Common myeloid progenitor, CD34-positive (primary cell): ENCODE measurements at places on chromosomes 1 and 21.

- DNase-seq = no peak
Measured at GRCh38 chr1:80982831-80983230, 817.9 kb upstream of the ADGRL2 start.

DNA sequence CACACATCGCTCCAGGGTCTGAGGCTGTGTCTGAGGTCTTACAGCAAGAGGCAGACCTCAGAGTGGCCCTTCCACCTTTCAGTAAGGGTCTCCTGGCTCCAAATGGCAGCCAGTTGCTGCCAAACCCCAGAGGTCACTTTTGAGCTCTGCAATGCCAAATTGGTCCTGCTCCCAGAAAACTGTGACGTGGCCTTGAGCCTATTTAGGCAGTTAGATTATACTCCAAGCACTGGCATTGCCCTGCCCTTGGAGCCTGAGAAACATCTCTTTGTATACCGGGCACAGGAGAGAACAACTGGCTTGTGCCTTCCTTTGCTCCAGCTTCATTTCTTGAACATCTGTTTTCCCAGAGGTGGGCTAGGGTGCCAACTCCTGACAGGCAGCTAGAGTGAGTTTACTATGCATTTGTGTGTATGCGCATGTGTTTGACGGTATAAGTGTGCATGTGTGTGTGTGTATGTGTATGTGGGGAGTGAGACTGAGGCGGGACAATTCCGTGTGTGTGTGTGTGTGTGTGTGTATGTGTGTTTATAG, 134.5 kb downstream of the IER5 start:
- DNase-seq = no peak

DNA sequence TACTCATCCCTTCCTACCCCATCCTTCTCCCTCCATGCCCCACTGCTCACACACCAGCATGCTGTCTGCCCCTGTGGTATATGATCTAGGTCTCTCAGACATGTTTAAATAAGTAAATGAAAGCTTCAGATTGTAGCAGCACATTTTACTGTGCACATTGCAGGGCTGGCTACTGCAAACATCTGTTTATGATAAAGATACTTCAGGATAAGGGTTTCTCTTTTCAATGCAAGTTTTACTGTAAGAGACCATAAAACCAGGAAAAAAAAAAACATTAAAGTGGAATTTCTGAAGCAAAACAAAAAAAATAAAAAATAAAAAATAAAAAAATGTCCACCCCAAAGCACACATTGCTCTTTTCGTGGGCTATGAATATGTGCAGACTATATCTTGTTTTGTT, 184.4 kb downstream of the USH2A start:
- DNase-seq = no peak

DNA sequence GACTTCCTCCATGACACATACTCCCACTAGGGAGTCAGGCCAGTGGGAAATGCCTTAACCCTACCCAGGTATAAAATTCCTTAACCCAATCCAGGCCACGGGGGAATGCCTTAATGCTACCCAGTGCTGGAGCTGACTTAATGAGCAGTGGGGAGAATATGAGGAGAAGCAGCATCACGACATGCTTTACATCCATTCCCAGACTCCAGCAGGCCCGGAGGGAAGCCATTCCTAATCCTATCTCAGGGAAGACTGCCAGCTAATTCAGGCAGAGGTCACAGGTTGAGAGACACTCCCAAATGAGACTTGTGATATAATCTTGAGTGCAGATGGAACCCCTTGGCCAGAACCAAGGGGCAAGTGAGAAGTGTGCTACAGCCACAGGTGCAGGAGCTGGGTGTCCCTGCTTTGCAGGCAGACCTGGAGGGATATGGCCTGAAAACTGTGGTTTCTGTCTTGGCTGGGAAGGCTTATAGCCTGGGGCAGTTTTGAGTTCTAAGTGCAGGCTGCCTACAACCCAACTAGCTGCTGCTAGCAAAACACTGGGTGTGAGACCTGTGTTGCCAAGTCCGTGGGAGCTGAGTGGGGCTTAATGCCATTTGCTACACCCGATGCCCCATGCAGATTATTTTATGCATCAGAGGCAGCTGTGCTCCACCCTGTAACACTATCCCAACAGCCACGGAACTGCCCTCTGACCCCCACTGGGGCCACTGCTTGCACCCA, 45.1 kb upstream of the GUCA2A start:
- DNase-seq = no peak

- peak; percentile 73 for DNase-seq
Measured at GRCh38 chr1:248622570-248623001, 12.3 kb downstream of the OR2T11 start.

GRCh38 chr1:167937709-167938010, 788 bp upstream of the MPC2 start:
- no peak for DNase-seq

DNA sequence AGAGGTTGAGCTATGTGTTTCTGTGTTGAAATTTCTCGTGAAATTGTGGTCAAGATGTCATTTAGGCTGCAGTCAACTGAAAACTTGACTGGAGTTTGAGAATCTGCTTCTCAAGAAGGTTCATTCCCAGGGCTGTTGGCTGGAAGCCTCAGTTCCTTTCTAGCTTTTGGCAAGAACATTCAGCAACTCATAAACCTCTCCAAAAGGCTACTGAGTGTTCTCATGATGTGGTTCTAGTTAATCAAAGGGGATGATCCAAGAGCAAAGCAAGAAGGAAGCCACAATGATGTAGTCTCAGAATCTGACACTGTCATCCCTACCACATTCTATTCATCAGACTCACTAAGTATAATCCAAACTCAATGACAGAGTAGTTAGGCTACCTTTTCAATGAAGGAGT, 66.6 kb downstream of the SPATA6 start:
- no peak for DNase-seq

GRCh38 chr1:243598433-243598832, 251.6 kb downstream of the AKT3 start:
- peak; percentile 16 for DNase-seq

DNA sequence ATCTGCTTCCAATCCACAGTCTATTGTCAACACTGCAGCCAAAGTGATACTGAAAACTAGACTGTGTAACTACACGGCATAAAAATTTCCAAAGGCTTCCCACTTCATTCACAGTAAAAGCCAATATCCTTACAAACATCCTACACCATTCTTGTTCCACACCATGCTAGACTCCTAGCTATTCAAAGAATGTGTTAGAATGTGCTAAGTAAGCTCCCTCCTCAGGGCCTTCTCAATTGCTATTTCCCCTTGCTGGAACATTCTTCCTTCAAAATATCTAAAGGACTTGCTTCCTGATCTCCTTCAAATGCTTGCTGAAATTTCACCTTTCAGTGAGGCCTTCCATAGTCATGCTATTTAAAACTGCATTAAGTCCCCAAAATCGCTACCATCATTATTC, 228.1 kb downstream of the AKT3 start:
- DNase-seq = no peak

GRCh38 chr1:157862114-157863070, 20.8 kb upstream of the CD5L start:
- DNase-seq = peak; percentile 46

- no peak for DNase-seq
Measured at GRCh38 chr1:95229037-95229436, 5.0 kb upstream of the RWDD3 start.

DNA sequence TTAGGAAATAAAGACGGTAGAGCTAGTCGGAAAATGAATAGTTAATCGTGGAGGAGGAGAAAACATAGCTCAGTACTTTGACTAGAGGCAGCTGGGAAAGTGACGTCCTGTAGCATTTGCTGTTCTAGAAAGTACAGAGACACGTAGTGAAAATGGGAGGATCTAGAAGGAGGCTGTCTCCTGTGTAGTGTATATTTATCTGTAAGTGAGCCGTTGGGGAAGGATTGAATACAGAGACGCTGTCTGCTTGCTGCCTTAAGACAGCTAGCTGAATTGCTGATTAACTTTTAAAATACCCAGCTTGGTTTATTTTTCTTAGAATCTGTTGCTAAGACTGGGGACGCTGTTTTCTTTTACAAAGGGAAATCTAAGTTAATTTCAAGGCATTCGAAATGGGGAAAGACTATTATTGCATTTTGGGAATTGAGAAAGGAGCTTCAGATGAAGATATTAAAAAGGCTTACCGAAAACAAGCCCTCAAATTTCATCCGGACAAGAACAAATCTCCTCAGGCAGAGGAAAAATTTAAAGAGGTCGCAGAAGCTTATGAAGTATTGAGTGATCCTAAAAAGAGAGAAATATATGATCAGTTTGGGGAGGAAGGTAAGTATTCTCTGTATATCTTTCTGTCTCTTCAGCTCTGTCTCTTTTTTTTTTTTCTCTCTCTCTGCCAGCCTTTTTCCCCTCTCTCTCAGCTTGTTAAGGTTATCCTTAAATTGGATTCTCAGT, at the start of gene DNAJB4:
TSS of gene DNAJB4 (plus strand) at position 221 of the 729 bp plus-strand sequence. CDS start at position 393, 172 bp downstream.
- peak; percentile 98 for DNase-seq

- no peak for DNase-seq
Measured at GRCh38 chr1:53559391-53559815, 100.2 kb downstream of the DMRTB1 start.

- DNase-seq = no peak
Measured at GRCh38 chr1:30295674-30296073, 427.7 kb downstream of the MATN1 start.

DNA sequence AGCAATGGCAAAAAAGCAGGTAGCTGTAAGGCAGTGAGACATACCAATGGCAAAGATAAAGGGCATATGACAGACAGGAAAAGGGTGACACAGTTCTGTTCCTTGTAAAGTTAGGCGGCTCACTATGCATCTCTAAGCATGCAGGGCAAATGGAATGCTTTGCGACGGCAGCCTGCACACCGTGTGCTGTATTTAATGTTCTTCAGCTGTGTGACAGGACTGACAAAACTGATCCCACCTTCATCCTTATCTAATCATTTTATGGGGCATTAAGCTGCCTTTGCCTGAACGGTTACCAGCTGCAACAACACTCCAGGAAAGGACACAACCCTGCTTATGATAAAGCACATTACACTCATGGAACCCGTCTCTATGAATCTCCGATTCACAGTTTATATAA, 80.5 kb upstream of the VAV3 start:
- no peak for DNase-seq

- DNase-seq = no peak
Measured at GRCh38 chr21:42201615-42202161, 17.3 kb upstream of the ABCG1 start.

GRCh38 chr1:241641773-241642592, 1.8 kb upstream of the CHML start:
- no peak for DNase-seq

DNA sequence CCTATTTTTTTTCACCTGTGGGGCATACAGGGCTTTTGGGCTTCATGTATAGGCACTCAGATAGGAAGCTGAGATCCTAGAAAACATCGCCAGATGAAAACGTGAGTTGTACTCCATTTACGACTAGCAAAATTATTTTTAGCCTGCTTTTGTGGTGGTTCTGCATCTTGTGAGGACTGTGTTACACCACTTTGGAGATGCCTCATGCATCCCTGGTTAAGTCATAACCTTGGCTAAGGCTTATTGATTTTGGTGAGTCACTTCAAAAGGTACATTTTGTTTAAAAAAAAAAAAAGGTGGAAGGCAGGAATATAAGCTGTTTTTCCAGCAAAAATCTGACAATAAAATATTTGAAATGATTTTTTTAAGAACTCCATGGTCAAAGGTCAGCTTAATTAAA, 101.8 kb upstream of the OLFM3 start:
- no peak for DNase-seq

- no peak for DNase-seq
Measured at GRCh38 chr1:53551428-53551995, 92.3 kb downstream of the DMRTB1 start.

- no peak for DNase-seq
Measured at GRCh38 chr1:178005450-178005849, 35.6 kb upstream of the SEC16B start.

DNA sequence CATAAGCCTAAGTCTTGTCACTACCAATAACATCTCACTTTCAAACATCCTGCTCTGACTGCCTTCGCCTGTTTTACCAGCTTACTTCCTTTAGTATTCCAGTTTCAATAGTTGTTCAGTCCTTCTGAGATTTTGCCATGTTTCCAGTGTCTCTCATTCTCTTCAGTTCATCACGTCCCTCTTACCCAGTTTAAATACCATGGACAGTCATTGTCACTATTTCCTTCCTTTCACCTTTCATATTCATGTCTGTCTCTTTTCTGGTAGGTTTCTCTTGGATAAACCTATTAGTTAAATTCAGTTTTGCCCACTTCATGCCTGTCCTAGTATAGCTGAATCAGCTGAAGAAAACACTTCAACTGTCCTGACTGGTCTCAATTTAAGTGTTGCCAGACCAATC, 5.9 kb downstream of the ATF6 start:
- no peak for DNase-seq

GRCh38 chr1:225458222-225458631, 30.4 kb upstream of the LBR start:
- DNase-seq = no peak

DNA sequence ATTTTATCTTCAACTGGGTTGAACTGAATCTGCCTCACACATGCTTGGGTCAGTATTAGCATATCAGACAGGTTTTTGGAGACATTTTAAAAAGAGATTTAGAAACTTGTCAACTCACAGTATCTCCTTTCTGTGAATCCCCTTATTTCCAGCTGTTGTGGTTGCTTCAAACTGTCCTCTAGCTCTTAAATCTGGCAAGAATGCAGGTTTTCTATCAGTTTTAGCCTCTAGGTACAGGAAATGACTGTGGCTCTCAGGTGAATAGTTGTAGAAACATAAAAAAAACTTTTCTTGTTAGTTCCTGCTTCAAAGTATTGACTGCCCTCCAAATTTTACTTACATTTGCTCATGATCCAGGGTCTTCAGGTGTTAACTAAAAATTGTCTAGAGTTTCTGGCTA, 495.7 kb upstream of the TMPRSS15 start:
- DNase-seq = no peak

DNA sequence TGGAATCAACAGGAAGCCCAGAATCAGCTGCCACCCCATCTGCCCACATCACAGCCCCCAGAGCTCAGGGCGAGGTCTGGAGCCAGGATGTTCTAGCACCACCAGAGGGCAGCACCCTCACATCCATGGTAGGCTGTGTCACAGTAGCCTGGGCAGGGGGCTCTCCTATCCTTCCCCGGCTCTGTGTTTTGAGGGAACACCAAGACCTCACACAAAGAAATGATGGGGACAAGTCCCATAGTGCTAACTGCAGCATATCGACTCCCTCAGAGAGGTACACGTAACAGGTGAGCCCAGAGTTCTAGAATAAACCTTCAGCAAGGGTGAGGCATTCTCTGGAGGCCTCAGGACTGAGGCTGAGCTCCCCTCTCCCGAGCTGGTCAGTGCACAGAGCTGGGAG, 2.3 kb upstream of the KCNC4 start:
- peak; percentile 72 for DNase-seq
